GM06990 (cell line): ENCODE measurements at places on chromosomes 13 and 19.

- no peak for DNase-seq
Measured at GRCh38 chr19:7969555-7969939, 26.1 kb upstream of the TIMM44 start.

- no peak for DNase-seq
Measured at GRCh38 chr13:46496086-46496485, 56.9 kb upstream of the LRCH1 start.

- no peak for DNase-seq
Measured at GRCh38 chr19:15810335-15810734, 5.1 kb downstream of the OR10H1 start.

- no peak for DNase-seq
Measured at GRCh38 chr13:35810321-35810720, 320.9 kb downstream of the DCLK1 start.

GRCh38 chr13:98506728-98507230 is 70.1 kb downstream of the STK24 start:
- no peak for DNase-seq

GRCh38 chr13:76723551-76724232 is 162.5 kb downstream of the KCTD12 start:
- no peak for DNase-seq

DNA sequence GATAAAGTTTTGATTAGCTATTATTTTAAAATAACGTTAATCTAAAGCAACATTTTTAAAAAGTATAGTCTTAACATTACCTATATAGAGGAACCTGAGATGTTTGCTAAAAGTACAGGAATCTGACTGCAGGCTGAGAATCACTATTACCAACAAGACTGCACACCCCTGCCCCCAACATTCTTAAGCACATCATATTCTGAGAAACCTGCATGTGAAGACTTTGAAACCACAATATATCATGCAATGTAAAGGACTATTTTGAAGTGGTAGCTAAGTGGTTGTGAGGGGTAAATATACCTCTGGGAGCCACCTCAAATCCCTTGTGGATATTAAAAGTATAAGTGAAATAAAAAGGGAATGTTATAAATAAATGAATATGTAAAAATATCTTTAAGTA is 119.0 kb upstream of the KLF12 start:
- no peak for DNase-seq

DNA sequence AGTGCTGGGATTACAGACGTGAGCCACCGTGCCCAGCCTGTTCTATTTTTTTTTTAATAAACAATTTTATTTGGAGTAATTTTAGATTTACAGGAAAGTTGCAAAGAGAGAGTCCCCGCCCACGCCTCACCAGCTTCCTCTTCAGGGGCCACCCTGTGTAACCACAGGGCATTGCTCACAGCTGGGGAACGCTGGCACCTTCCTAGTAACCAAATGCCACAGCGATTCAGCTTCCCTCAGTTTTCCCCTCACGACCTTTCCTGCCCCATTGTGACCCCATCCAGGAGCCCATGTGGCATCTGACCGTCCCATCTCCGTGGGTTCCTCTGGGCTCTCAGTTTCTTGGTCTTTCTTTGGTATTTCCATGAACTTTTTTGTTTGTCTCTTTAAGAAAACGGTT is 83.9 kb downstream of the GNG7 start:
- no peak for DNase-seq

GRCh38 chr13:101736566-101736965 is 284.1 kb downstream of the ITGBL1 start:
- DNase-seq = no peak

DNA sequence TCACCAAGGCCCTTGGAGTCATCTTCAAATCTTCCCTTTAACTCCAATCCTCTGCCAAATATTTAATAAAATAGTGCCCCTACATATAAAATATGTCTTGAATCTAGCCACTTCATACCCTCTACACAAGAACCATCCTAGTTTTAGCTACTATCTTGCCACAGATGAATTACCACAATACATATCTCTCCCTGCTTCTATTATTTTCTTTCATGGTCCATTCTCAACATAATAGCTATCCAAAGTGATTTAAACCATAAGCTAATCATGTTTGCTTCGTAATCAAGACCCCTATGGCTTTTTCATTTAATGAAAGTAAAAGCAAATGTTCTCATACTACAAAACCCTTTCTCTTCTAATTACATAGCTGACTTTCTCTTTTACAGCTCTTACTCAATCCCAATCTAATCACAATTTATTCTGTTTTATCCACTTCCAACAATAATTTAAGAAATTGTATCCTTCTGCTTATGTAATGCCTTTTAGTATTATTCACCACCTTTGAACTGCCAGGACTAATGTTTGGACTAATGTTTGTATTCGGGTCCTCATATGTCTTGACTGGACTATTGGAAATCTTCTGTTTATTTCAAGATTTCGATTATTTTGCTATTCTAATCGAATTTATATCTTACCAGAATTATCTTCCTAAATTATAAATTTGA is 412.0 kb downstream of the SLITRK1 start:
- no peak for DNase-seq

DNA sequence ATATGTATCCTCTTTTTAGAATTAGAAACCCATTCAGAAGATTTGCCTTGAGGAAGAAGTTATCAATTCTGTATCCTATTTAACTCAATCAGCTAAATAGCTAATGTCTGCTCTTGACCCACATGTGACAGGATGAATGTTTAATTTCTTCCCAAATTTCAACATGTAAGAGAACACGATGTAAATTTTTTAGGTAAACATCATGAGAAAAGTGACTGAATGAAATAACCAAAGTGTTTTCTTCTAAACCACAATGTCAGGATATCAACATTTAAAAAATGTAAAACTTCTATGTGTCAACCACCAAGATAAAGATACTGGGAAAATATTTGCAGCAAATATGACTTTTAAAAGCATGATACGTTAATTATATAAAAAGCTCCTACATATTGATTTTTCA is 302.4 kb downstream of the DCT start:
- no peak for DNase-seq

GRCh38 chr13:73146707-73147106 is 87.9 kb downstream of the KLF5 start:
- no peak for DNase-seq

DNA sequence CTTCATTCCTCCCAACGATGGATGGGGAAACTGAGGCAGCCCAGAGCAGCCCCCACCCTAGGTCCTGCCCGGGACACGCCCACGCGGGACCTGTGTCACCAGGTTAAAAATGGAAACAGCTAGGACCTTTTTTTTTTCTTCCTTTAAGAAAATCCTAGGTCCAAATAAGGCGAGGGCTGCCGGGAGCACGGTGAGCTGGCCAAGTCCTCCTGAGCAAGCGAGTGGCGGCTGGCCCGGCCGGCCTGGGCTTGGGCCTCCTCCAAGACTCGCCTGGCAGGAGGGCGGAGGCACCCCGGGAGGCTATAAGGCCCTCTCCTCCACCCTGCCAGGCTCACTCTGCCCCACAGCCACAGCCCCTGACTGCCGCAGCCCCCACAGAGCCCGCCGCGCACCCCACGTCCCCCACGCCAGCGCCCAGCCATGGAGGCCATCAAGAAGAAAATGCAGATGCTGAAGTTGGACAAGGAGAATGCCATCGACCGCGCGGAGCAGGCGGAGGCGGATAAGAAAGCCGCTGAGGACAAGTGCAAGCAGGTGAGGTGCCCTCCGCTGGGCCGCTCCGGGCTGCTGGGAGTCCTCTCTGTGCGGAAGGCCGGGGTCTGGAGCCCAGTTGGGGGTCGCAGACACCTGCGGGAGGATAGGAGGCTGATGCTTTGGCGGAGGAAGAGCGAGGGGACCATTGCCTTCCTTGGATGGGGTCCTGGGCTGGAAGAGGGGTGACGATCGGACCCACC is 8.9 kb upstream of the TPM4 start:
- no peak for DNase-seq

- DNase-seq = no peak
Measured at GRCh38 chr19:40553885-40554857, 22.5 kb upstream of the SHKBP1 start.

GRCh38 chr19:12567951-12568350 is 16.7 kb upstream of the ZNF564 start:
- DNase-seq = no peak

DNA sequence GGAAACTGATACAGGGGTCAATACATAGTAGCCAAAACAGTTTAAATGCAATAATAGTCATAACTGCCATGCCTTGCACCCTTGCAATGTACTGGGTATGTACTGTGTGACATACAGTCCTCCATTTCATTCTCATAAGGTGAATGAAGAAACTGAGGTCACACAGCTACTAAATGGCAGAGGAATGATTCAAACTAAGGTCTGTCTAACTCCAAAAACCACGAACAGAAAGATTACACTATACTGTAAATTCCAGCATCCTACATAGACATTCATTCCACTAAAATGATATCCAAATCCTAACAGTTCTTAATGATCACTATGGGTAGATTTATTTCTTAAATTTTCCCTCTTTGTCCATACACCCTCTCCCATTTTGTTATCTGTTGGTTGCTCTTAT is 238.1 kb upstream of the SERP2 start:
- no peak for DNase-seq

GRCh38 chr19:778910-779653 is 18.2 kb upstream of the PTBP1 start:
- no peak for DNase-seq

DNA sequence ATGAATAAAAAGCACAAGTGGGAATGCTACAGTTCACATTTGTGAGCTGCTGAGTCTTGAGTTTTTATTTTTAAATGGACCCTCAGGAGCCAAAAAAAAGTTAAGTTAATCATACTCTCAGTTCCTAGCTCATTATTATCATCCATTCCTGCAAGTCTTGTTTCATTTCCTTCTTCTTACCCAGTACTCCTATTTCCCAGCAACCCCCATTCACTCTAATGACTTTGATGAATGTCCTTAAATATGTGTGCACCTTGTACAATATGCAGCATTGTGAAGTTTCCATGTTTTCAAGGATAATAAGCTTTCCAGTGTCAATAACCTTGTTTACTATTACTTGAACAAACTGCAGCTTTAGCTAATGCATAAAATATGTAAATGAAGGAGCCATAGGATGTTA is 366.2 kb downstream of the DCT start:
- DNase-seq = no peak

GRCh38 chr13:67298297-67298696 is 68.2 kb upstream of the PCDH9 start:
- no peak for DNase-seq

DNA sequence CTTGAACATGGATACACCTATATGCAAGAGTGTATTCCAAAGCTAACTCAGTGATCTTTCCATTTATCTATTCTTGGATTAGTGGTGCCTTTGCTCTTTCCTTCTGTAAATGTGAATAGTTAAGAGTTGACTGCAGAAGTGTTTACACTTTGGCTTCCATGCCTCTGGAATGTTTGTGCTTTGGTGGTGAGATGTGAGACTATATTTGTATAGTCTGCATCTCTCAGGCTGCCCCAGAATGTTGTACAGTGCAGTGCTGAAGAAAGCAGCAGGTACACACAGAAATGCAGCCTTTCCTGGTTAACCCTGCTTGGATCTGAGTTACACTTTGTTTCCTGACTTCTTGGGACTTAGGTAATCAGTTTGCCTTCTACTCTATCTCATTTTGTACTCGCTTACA is 90.2 kb downstream of the DNAJC15 start:
- DNase-seq = no peak

DNA sequence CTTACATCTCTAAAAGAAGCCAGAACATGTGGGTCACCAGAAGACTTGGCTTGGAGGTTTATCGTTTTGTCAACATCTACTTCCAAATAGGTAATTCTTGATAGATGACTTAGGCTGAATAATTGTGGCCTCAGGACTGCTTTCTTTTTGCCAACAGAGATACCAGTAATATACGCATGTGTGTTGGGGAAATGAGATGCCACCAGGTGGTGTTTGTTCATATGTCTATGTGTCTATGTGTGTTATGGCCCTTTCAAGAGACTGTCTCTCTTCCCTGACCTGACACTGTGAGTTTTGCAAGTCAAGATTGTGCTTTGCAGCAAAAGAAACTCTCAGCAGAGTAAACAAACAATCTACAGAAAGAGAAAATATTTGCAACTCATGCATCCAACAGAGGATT is 31.6 kb upstream of the METTL21C start:
- no peak for DNase-seq

GRCh38 chr13:34847766-34848165 is 94.3 kb upstream of the NBEA start:
- no peak for DNase-seq
